PC-9 (cell line): ENCODE measurements at places on chromosomes 4 and X. TPM values are rescaled to one million over a fixed set of nuclear protein-coding genes. Genes with fewer than 3 reads are reported as not detected.
A peak's percentile ranks its signal among the peaks of the same experiment; 100 is the strongest.

DNA sequence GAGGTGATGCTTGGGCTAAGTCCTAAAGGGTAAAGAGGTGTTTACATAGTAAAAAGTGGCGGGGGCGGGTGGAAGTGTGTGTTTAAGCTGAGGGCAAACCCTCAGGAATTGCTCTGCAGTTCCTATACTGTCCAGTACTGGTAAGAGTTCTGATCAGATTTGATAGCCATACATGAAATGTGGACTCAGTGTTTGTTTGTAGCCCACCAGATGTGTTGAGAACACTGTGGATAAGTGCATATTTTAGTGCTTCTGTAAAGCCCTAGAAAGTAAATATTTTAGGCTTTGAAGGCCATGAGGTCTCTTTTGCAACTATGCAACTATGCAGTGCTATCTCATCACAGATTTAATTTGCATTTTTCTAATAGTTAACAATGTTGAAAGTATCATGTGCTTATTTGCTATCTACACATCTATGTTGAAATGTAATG lies 80.7 kb upstream of the EOLA2 start:
- no peak for DNase-seq

The GABRG1 gene
- not detected in 2 replicates for total RNA-seq

DNA sequence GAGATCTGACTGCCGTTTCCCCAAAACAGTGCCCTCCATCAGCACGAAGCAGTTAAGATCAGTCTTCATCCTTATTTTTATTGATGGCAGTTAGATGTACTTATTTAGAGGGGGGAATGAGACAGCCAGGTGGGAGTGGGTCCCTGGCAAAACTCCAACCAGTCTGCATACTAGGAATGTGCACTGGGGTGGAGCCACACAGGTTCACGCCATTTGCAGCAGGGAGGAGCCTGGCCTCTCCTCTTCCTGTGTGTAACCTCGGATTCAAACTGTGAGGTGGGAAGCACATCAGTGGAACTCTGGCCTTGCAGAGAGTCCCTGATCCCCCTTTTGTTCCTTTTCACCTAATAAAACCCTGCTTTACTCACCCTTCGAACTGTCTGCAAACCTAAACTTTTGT lies 987.7 kb upstream of the GRIA3 start:
- DNase-seq: no peak

DNA sequence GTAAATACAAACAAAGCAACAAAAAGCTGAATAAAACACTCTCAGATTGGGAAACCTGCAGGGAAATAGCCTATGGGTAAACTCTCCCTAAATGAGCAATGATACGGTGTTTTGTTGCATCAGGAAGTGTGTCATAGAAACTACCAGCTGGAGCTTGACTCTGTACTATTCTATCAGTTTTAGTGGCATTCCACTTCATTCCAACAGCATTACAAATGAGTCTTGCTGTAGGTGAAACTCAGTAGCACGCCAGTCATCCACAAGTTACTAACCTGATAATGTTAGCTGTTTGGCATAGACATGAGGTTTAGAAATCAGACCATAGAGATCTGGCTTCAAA lies 24.9 kb downstream of the FGFBP1 start:
- DNase-seq: peak; percentile 99

- no peak for DNase-seq
Observed at GRCh38 chrX:100652266-100652665, 8.3 kb downstream of the SRPX2 start.

- DNase-seq: no peak
Observed at GRCh38 chr4:150206954-150207353, 128.7 kb downstream of the DCLK2 start.

DNA sequence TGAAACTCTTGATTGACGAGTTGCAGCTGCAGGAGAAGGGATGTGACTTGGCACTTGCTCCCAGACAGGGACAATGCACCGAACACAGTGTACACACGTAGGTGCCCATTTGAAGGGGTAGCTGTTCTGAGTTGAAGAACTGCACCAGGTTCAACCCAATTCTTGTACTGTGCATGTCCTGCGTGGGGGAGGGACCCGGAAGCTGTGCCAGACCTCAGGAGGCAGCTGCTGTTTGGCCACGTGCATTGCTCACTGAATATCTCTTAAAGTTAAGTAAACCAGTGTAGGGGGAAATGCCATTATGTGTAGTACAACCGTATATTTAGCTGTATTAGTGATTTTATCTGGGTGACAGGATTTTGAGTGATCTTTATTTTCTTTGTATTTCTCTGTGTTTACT lies 12.0 kb upstream of the RBBP7 start:
- peak; percentile 11 for DNase-seq

The SLC4A4 gene
- 0.13 and 0.44 TPM in 2 replicates for total RNA-seq

- DNase-seq: no peak
Observed at GRCh38 chr4:163404580-163404979, 60.9 kb downstream of the NPY5R start.

DNA sequence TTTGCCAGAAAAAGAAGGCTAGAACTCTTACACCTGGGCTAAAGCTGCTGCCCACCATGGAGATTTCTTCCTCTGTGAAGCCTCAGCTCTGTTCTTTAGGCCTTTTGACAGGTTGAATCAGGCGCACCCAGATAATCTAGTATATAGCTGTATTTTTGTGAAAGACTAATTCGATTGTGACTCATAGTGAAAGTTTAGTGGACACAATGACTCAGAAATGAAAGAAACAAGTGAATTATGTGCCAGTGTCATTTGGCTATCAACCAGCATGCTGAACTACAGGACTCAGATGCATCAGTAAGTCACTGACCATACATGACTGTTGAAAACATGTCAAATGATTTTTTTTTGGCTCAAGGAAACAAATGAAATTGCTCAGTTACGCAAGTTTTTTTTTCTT lies 425.4 kb downstream of the SLITRK2 start:
- no peak for DNase-seq

DNA sequence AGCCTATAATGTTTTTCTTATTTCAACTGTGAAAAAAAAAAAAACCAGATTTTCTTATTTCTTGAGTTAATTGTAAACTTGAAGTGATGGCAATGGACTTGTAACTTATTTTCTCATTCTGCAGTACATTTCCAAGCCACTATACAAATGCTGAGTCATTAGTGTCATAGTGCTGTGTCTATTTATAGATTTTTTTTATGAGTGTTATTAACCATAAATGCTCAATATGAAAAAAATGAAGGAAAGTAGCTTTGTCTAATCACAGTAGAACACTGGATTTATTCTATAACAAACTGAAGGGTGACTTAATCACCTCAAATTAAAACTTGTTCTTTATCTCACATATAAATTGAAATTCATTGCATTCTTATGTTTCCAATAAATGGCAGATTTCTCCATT lies 718.6 kb downstream of the CCSER1 start:
- no peak for DNase-seq

GRCh38 chr4:141636082-141636770 lies at the start of gene IL15:
Gene IL15, plus strand, starts transcription at chr4:141636583. Its CDS starts 82,882 bp downstream, at chr4:141719465.
- DNase-seq: peak; percentile 81

DNA sequence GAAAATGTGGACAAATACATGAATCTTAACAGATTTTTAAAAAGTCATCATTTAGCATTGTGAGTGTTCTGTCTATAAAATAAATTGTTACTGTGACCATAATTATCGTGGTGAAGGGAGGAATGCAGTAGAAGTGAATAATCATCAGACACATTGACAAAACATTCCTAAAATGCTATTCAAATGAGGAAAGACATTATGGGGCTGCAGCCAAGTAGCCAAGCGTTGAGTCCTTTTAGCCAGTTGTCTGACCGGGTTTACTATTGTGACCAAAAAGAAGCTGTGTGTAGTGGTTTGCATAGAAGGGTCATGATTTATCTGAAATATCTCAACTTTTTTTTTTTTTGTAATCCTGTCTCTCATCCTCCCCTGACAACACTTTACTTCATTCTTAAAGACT lies 19.5 kb downstream of the WWC2 start:
- peak; percentile 86 for DNase-seq

The HELT gene
- total RNA-seq: not detected in 2 replicates
